Stimulated activated naive CD4-positive, alpha-beta T cell treated with Interleukin-2 at 50 U/mL for 16 hours (primary cell): ENCODE measurements at places on chromosomes 5 and 9.
A peak's percentile ranks its signal among the peaks of the same experiment; 100 is the strongest.

DNA sequence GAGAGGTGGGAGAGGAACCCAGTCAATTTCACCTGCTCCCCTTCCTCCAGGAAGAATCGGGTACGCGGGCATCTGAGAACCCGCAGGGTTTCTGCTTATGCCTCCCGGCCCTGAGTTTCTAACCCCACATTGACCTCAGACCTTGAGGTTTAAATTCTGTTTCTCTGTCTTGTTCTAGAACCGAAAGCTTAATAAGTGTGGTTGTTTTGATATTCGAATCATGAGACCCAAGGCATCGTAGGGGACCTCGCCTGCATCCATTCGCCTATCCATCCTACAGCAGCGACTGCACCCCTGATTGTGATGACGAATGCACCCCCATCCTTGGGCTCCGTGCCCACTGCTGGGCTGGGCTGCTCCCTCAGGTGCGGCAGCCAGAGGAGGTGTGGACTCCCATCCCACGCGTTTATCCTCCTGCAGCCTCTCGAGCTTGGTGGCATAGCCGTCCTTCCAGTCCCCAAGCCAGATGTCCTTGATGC, 80.8 kb upstream of the IER5L start:
- DNase-seq, result peak; percentile 3

GRCh38 chr5:96031180-96031579, 69.5 kb upstream of the ELL2 start:
- DNase-seq, result no peak

DNA sequence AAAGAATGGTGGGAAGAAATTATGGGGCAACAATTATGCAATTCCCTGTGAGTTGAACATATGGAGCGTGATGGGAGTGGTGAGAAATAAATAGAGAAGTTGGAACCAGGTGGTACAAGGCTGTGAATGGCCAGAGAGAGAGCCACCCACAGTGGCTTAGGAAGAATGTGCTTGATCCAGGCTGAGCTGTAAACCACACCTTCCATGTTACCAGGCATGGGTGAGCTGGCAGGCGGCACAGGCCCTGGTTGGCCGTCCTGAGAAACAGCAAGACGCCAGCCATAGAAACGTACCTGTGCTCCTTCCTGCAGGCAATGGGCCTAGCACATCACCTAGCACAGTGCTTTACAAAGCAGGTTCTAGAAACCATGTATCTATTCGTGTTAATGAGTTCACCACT, 74.3 kb downstream of the EPB41L4B start:
- DNase-seq, result no peak

DNA sequence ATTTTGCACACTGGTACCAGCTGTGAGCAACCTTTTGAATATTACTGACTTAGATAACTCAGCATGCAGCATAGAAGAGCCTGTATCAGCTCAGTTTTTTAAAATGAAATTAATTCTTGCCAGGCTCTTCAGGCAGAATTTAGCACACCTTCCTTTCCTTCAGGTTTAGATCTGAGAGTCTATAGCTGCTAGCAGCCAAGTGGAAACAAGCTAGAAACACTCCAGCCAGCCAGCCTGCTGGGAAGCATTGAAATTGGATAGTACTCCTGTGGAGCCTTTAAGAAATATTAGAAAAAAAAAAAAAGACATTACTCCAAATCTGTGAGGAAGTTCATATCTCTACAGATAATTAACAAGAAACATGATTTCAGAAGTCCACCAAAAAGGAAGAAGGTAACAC, 812.2 kb downstream of the DTWD2 start:
- DNase-seq, result no peak

DNA sequence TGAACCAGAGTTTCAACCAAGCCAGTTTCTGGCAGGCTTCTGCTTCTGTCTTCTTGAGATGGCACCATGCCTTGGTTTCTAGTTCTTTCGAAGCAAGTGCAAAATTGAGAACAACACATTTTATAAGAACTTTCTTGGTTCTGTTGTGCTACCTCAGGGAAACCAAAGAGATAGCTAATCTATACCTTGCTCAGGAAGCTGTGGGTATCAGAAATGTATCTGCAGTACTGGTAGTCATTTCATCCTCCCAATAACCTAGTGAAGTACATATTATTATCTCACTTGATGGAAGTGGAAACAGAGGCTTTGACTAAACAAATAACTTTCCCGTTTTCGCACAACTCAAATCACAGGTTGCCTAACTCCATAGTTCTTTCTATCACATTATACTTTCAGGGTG, 246.6 kb downstream of the ENC1 start:
- no peak for DNase-seq

DNA sequence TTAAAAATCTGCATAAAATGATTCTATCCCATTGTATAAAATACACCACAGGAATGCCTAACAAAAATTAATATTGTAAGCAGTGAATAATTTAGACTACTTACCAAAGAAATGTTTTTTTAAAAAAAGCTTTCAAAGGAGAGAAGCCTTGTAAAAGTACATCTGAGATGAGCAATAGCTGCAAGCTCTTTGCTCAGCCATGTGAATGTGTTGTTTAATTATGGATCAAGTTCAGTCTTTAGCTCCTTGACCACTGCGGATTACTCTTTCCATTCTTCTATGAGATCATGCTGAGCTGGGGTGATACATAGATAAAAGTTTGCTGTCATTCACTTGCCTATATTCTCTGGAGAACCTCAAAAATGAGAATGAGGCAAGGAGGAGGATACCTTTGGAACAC, 782.4 kb upstream of the ZNF608 start:
- no peak for DNase-seq
